ENCODE measurements at places on chromosomes 3 and 15. TPM values are rescaled to one million over a fixed set of nuclear protein-coding genes. Genes with fewer than 3 reads are reported as not detected.

- no peak for DNase-seq
Observed at GRCh38 chr3:72224804-72225509, 440.0 kb upstream of the PROK2 start.

DNA sequence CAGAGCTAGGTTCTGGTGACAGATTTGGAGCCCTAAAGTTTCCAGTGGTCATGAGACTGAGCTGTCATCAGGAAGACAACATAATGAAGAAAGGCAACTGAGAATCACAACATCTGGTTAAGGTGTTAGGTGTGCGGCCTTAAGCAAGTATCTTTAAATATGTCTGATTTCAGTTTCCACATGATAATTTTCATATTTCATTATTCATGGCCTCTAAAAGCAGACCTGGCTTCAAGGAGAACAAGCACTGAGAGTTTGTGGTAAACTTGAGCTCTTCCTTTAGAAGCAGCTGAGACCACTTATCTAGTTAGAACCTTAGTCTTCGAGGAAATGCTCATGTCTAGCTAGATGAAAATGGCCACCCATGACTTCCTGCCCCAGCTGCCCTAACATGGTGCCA is 25.7 kb upstream of the MYLK start:
- DNase-seq: no peak

DNA sequence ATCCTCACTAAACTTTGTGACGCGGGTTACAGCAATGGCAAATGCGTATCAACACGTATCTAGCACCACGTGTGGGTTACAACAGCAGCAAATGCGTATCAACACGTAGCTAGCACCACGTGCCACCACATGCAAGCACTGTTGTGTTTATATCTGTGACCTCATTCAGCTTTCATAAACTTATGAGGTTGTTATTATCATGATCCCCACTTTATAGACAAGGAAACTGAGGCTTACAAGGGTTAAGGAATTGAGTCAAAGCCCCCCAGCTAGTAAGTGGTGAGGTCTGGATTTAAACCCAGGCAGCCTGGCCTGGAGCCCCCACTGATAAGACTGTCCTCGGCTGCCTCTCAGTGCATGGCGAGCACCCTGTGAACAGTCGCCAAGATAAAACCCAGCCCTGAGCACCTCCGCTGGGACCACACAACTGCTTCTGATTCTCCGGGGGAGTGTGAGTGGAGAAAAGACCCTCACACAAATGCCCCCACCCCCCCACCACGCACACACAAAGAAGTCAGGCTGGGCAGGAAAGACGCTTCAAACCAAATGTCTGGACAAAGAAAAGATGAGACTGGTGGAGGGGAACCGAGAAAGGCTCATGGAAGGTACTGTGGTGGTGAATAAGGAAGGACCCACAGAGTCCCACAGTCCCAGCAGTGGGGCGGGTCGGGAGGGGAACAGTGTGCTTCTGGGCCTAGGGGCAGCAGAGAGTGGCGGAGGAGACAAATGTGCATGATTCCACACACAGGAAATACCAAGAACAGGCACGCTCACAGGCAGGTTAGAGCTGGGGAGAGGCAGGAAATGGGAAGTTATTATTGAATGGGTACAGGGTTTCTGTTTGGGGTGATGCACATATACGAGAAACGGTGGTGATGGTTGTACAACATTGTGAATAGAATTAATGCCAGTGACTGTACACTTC is 173.4 kb downstream of the XXYLT1 start:
- DNase-seq: peak; percentile 73

- DNase-seq: no peak
Observed at GRCh38 chr3:25895443-25895842, 105.6 kb downstream of the OXSM start.

Gene FOXL2NB
- polyA plus RNA-seq: 0.12 TPM

Data from foreskin keratinocyte (primary cell).